Cerebellar nuclear complex (tissue), 1 donor: ENCODE measurements at places on chromosomes 11 and 22.

DNA sequence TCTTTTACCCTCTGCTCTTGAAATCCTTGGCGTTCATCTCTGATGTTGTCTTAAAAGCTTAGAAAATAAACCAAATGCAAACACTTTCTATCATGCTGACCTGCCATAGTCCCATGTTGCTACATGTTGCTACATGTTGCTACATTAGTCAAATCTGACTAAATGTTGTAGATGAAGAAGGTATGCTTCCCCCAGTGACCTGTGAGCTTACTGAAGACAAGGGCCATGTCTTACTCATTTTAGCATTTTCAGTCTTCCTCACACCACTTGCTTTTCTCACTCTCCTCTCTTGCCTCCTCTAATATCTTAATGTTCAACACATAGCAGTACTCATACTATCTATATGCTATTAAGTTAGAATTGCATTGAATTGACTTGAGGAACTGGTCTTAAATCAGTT, 346.4 kb upstream of the MTNR1B start:
- DNase-seq, result no peak

- no peak for DNase-seq
These were observed 10.9 kb upstream of the GNAZ start for GRCh38 chr22:23059284-23059948.

DNA sequence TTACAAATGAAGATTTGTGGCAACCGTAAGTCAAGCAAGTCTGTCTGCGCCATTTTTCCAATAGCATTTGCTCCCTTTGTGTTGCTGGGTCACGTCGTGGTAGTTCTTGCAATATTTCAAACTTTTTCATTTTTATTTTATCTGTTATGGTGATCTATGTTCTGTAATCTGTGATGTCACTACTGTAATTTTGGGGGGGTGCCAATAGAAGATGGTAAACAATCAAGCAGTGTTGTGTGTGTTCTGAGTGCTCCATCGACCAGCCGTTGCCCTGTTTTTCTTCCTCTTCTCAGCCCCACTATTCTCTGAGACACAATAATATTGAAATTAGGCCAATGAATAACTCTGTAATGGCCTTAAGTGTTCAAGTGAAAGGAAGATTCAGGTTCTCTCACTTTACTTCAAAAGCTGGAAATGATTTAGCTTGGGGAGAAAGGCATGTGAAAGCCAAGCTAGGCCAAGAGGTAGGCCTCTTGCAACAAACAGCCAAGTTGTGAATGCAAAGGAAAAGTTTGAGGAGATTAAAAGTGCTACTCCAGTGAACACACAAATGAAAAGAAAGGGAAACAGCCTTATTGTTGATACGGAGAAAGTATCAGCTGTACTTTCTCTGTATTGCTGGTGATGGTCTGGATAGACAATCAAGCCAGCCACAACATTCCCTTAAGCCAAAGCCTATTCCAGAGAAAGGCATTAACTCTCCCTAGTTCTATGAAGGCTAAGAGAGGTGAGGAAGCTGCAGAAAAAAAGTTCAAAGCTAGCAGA, 7.5 kb downstream of the ZC3H12C start:
- no peak for DNase-seq

DNA sequence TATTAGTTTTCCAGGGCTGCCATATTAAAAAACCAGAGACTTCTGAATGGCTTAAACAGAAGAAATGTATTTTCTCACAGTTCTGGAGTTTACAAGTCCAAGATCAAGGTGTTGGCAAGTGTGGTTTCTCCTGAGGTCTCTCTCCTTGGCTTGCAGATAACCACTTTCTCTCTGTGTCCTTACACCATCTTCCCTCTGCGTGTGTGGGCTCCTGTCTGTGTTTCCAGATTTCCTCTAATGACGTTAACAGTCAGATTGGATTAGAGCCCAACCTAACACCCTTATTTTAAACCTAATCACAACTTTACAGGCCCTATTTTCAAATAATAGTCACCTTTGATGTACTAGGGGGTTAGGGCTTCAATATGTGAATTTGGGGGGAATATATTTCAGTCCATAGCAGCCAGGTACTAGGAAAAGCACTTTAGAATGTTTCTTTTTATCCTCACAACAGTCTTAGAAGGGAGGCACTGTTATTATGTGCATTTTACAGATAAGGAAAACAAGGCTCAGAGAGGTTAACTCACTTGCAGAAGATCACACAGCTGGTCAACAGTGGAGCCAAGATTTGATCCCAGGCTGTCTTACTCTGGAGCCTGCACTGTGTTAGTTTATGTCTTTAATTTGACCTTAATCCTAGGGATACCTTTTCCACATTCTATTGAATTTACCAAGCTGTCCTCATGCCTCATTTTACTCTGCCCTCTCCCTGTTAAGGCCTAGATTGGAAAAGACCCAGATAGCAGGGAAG, 116.4 kb upstream of the CRYBB3 start:
- DNase-seq, result no peak

- no peak for DNase-seq
These were observed 201.8 kb upstream of the NCAM1 start for GRCh38 chr11:112759418-112759817.

DNA sequence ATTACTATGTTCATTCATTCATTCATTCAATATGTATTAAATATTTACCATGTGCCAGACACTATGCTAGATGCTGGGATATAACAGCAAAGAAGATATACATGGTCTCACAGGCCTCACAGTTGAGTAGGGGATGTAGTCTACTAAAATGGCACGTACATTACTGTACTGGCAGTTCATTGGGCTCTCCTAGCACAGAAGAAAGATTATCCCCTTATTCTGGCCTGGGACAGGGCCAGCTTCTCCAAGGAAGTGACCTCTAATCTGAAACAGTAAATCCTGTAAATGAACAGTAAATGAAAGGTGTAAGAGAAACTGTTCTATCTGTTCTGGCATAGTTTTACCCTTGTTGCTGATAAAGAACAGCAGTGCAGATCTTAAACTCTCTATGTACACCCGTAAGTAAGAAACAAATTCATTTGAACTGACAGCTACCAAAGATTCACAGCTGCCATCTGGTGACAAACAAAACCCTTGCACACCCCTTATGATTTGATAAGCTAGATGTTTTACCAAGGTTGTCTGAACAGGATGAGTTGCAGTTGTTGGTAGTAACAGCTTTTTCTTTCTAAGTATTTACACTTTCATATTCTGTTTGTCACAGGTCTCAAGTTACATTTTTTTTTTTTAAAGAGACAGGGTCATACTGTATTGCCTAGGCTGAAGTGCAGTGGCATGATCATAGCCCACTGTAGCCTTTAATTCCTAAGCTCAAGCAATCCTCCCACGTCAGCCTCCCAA, 263.1 kb downstream of the TMEM135 start:
- DNase-seq, result no peak

DNA sequence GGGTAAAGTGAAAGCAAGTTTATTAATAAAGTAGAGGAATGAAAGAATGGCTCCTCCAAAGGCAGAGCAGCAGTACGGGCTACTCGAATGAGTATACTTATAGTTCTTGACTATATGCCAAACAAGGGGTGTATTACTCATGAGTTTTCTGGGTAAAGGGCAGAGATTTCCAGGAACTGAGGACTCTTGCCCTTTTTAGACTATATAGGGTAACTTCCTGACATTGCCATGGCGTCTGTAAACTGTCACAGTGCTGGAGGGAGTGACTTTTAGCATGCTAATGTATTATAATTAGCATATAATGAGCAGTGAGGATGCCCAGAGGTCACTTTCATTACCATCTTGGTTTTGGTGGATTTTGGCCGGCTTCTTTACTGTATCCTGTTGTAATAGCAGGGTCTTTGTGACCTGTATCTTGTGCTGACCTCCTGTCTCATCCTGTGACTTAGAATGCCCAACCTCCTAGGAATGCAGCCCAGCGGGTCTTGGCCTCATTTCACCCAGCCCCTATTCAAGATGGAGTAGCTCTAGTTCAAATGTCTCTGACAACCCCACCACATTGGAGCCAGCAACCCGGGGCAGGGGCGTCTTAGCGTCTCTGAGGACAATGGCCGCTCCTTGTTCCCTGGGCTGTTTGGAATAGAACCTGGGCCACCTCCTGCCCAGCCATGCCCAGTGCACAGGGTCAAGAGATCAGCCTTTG, 34.9 kb upstream of the CD82 start:
- DNase-seq, result no peak

DNA sequence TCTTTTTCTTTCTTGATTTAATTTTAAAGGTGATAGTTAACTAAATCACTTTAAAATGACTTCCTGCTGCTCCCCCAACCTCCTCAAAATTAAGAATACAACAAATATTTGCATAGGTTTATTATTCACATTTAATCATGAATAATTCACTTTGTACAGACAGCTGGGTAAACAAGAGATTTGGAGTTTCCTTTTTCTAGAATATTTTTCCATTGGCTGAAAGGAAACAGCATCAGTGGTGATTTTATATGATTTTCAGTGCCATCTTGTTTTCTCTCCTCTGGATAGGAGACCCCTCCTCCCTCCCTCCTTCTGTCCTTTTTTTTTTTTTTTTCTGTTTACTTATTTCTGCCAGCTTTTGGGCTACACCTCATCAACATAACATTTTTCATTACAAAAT, 60.5 kb downstream of the LIF start:
- no peak for DNase-seq

DNA sequence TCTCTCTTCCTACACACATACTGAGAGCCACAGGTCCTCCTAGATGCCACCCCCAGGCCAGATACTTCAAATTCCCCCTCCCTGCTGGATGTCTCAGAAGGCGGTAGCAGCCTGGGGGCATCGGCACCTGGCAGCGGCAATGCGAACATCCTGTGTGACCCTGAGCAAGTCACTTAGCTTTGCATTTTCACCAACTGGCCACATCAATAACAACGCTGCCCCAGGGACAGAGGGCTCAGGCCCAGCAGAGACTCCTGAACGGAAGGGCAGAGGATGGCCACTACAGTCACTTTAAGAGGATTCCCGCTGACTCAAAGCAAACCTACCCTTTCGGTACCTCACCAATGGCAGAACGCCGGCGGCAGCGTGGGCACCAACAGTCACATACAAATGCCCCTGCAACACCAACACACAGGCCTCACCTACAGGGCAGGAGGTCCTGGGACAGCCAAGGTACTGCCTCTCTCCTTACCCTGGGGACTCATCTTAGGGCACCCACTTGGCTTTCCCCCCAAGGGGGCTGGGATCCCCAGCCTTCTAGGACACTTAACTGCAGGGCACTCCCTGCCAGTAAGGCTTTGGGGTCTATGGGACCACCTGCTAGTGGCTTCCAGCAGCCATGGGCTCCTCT, 1.6 kb downstream of the LMO1 start:
- no peak for DNase-seq

- DNase-seq, result no peak
These were observed 14.6 kb downstream of the BBOX1 start for GRCh38 chr11:27055065-27055682.

GRCh38 chr11:32658639-32659406, 75.2 kb downstream of the EIF3M start:
- no peak for DNase-seq

GRCh38 chr11:82384308-82384707, 349.4 kb downstream of the FAM181B start:
- DNase-seq, result no peak

DNA sequence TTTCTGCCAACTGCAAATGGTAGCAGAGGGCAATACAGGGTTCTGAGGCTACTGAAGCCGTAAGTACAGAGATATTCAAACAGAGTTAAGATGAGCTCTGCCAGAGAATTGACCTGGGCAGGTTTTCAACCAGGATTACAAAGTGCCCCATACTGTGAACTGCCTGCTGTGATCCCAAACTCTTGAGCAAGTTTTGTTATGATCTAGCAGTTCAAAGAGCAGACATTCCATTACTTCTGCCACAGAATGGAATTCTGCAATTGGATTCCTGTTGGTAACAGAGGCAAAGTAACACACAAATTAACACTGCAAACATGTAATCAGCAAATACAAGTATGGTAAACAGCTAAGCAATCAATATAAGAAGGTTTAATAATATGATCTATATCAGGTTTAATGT, 31.2 kb downstream of the ALG9 start:
- no peak for DNase-seq

GRCh38 chr22:33605666-33606065, 314.6 kb downstream of the LARGE1 start:
- DNase-seq, result no peak

DNA sequence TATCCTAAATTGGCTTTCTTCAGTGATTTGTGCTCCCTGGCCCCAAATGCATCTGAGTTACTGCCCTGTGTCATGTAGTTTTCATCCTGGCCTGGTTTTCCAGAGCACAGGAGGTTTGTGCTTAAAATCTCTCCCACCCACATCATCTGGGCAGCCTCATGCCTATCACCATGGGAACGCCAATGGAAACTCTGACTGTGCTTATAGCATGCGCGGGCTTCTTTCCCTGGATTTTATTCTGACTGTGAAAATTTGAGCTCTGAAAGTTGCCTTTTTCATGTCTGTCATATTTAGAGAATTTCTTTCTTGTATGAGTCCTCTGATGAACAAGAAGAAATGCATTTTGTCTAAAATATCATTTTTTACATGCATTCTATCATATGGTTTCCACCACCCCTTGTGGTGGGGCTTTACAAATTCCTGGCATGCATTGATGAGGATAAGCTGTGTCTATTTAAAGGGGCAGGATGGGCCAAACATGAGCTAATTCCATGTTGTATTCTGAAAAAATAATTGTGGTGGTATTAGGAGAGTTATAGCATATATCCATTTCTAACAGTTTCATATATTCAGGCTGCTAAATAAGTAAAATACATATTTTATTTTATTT, 55.1 kb downstream of the IRAG1 start:
- DNase-seq, result no peak

DNA sequence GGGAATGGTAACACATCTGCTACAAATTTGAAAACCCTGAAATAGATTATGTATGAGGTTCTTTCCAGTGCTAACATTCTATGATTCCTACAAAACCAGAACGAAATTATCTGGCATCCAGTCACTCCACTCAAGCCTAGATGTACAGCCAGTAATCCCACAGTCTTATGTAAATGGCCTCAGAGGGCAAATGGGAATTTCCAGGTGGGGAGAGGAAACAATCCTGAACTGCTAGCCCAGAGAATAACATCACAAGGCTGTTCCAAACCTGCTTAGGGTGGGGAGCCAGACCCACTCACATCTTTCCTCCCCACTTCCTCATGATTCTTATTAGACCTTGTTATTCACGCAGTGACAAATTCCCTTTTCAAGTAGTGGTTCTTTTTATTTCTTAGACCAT, 3.5 kb downstream of the FIBIN start:
- DNase-seq, result no peak

GRCh38 chr11:63907808-63908530, 9.0 kb downstream of the RCOR2 start:
- DNase-seq, result no peak

- no peak for DNase-seq
These were observed 77.0 kb upstream of the FGF3 start for GRCh38 chr11:69896250-69896649.

DNA sequence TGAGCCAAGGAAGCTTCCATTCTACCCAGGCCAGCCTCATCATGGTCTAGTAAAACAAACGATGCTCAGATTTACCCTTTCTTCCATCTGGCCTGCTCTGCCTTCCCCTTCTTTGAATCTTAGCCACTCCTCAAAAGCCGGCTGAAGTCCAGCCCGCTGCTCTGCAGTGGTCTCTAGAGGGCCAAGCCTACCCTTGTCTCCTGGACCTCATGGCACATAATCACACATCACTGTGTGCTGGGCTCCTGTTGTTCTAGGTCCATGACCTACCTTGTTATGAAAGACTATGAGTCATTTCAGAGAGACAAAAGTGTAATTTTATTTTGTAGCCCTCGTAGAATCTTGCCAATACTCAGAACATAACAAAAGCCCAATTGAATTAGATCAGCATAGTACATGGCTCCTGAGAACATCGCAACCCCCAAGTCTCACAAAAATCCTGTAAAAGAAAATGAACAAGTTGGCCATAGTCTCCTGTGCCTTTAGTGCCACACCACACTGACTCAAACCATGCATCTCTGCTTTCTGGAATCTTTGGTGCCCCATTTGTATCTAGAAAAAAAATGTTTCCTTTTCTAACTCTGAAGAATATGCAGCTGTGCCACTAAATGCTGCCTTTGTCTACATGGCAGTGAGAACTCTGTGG, 192.7 kb downstream of the OPCML start:
- DNase-seq, result no peak
